ENCODE measurements at places on chromosomes 16 and 17.

DNA sequence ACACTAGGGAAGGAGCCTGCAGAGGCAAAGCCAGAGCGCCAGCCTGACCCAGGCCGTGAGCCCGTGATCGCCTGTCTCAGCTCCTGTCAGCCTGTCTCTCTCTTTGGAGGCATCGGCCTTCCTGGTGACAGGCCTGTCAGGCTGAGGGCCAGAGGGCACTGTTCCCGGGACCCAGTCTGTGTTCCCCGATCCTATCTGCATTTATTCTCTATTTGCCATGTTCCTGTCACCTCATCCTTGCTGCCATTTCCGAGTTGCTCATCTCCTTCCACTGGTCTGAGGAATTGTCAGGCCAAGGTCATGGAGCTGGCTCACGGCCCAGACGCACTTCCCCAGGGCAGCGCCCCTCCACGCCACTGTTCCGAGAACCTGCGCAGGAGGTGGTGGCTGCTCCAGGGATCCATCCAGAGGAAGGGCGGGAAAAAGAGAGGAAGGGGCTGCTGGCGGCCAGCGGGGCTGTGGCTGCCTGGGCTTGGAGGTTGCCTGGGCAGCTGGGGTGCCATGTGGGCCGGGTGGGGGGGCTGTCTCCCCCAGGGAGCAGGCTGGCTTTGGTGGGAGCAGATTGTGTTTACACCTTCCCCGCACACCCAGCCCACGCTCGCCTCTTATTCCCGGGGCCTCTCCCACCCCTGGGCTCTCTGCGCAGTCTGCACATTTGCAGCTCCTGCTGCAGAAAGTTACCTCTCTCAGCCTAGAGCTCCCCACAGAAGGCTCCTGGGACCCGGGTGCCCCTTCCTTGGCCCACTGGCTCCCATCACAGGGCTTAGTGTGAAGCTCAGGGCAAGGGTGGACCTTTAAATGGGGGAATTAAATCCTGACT lies 4.9 kb downstream of the PRCD start:
- no peak for DNase-seq

DNA sequence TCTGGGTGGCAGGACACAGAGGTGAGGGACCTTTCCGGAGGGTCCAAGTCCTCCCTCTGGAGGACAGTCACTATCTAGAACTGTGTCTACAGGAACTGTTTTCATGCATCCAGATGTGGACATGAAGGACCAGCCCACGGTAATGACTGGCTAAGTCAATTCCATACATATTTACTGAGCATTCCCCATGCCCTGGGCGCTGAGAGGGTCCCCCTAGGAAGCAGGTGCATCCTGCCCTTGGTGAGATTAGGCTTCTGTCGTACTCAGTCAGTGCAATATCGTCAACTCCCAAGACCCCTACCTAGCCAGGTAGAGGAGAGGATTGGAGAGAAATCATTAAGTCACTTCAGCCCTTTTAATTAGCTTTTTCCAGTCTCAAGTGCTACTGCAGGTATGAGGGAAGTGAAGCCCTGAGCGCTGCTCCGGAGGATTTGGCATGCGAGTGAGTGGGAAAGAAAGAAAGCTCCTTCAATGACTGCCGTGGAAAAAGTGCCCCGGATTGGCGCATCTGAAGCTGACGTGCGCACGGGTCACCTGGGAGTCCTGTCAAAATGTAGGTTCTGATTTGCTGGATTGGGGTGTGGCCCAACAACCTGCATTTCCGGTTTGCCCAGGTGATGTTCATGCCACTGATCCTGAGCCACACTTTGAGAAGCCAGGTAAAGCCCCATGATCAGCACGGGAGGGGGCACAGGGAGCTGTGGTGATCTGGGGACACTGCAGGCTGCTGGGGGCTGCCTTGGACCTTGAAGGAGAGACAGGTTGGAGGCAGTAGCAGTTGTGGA lies 367.4 kb upstream of the TNRC6C start:
- DNase-seq = no peak

DNA sequence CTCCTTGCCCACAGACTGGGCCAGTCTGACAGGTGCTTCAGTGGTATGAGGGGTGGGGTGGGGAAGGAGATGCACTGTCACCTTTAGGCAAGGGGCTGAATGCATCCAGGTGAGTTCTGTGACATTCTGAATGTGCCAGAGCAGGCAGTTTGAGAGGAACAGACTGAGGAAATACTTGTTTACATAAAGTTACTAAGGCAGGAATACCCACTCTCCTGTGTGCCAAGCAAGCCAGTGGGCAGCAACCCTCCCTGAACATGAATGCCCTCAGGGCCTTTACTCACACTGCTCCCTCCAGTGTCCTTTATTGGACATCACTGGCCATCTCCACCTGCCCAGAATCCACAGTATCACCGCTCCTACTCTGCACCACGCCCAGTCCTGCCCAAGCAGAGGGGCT lies 33.1 kb upstream of the ULK2 start:
- DNase-seq = no peak

DNA sequence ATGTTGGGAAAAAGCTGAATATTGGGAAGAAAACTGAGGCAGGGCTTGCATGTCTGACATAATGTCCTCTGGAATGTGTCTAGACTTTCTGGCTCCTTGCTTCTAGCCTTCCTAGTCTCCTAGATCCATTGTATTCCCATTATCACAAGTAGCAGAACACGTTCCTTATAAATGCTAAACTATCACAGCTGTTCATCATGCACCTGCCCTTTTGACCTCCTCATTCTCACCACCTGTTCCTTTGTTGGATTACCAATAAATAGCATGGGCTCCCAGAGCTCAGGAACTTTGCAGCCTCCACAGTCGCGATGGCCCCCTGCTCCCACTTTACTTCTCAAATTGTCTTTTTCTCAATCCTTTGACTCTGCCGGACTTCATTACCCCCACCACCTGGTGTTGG lies 49.7 kb downstream of the ACSM1 start:
- no peak for DNase-seq

GRCh38 chr17:65047941-65048340 lies 8.6 kb downstream of the GNA13 start:
- DNase-seq = no peak

- DNase-seq = no peak
Measured at GRCh38 chr16:3444032-3444388, 530 bp downstream of the NAA60 start.

- no peak for DNase-seq
Measured at GRCh38 chr17:74604200-74604599, 12.1 kb upstream of the CD300LD start.
